ENCODE measurements at places on chromosomes 12 and 14. TPM values are rescaled to one million over a fixed set of nuclear protein-coding genes. Genes with fewer than 3 reads are reported as not detected.

WIF1 gene
- total RNA-seq: not detected

RPS6KL1 gene
- 12.4 TPM for total RNA-seq

PLA2G1B gene
- total RNA-seq: not detected

MYO1H gene
- total RNA-seq: not detected

FOXG1 gene
- total RNA-seq: not detected

ABCD2 gene
- total RNA-seq: not detected

GRCh38 chr12:43336962-43337555, 214.9 kb downstream of the ADAMTS20 start:
- DNase-seq: peak; percentile 61

GRCh38 chr12:33000016-33000415, 103.4 kb upstream of the PKP2 start:
- DNase-seq: no peak

DNA sequence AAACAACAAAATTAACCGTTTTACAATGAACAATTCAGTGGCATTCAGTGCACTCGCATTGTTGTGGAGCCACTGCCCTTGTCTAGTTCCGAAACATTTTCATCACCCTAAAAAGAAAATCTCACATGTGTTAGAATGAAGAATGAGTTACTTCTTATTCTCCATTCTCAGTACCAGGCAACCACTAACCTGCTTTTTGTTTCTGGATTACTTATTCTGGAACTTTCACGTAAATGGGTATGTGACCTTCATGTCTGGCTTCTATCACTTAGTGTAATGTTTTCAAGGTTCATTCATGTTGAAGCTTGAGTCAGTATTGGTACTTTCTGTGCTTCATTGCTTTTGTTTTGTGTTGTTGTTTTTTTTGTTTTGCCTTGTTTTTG, 15.6 kb downstream of the RCOR1 start:
- no peak for DNase-seq

DNA sequence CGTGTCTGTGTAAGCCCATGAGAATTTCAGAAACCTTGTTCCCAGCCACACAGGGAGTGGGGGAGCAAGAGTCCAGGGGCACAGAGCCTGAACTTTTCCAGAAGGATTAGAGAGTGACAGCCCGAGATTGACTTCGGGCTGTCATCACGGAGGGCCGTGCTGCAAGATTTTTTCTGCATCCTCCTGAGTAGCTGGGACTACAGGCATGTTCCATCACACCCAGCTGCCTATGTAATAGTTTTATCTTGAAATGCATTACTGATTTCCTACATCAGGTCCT, 14.4 kb downstream of the EVL start:
- DNase-seq: no peak

DNA sequence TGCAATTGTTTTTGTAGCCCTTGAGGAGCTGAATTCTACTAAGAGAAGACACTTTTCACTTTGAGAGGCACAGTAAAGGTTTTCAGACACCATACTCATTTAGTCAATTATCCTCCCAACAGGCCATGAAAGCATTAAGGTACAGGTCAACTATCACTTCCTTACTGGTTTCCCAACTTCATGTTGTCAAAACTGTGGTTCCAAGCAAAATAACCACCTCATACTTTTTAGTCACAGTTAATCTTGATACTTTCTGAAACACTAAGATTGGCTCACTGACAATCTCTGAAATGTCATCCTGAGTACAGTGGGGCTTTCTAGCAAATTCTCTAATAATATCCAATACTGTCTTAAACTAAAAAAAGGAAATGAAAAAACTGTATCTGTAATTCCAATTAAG, 71.7 kb downstream of the SLC2A13 start:
- no peak for DNase-seq

DNA sequence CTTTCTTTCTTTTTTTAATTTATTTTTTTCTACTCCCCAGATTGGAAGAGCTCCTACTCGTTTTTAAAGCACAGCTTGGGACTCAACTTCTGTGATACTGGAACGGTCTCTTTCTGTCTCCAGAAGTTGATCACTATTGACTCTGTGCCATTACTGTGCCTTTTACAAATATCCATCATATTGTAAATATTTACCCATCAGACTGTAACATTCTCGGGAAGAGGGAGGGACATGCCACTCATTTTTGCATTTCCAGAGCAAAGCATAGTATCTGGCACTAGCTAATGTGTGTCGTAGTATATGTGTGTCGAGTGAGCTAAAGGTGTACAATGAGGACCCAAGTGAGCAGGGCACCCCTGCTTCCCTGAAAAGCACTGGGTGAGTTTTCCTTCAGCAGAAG, 24.0 kb upstream of the GSG1 start:
- no peak for DNase-seq

GRCh38 chr12:78530100-78530765, 334.3 kb upstream of the SYT1 start:
- no peak for DNase-seq

DNA sequence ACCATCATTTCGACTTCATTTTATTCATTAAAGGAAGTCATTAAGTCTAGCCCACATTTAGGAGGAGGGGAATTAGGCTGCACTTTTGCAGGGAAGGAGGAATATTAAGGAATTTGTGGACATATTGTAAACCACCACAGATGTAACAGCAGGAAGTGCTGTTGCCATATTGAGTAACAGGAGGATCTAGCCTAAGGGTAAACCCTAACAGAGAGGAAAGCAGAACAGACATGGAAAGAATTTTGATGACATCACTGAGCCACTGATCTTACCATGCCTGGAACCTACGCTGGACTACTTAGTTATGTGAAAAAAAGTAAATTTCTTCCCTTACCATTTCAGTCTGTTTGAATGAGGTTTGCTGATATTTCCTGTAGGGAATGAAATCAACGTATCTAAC, 100.7 kb upstream of the ATF7IP start:
- no peak for DNase-seq

Measured in dermis blood vessel endothelial cell (primary cell).